ENCODE measurements at places on chromosomes 11 and 22.

GRCh38 chr11:13837286-13837685 lies 125.2 kb upstream of the SPON1 start:
- DNase-seq, result no peak

GRCh38 chr22:23138584-23139435 lies 3.0 kb downstream of the RSPH14 start:
- DNase-seq, result no peak

GRCh38 chr22:31929167-31929930 lies 15.0 kb upstream of the YWHAH start:
- DNase-seq, result no peak

DNA sequence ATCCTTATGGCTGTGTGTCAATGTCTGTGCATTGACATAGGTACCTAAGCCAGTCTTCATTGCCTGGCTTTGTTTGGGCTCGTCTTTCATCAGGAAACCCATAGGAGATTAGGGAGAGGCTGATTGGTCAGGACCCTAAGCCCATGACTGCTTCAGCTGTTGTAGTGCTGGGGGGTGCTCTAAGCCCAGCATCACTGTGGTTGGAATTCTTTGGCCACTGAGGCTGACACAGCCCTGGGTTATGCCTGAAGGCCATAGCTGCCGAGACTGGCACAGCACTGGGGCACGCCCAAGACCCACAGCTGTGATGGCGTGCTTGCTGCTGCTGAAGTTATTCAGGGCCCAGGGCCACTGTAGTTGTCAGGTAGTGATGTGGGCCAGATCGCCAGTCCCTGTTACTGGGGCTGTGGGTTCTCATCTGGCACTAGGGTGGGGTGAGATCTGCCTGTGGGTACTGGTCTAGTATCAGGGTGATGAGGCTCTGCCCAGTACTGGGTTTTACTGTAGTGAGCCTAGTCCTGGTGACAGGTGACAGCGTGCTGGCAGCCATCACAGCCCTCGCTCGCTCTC lies 4.9 kb downstream of the USP18 start:
- no peak for DNase-seq

DNA sequence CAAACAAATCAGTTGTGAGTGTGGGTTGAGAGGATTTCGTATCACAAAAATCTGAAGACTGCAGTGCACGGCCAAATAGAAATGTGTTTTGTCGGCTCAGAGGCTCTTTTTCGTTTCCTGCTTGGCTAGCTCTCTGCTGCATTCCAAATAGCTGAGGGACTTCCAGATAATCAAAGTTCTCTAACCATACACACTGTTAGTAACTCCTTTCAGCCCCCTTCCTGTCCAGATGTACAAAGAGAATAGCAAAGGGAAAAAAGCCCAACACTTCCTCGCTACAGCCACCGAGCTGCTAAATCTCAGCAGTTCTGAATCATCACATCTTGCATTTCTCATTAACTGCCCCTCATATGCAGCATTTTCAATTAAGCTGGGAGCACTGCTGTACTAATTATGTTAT lies 203.1 kb downstream of the TENM4 start:
- DNase-seq, result no peak

DNA sequence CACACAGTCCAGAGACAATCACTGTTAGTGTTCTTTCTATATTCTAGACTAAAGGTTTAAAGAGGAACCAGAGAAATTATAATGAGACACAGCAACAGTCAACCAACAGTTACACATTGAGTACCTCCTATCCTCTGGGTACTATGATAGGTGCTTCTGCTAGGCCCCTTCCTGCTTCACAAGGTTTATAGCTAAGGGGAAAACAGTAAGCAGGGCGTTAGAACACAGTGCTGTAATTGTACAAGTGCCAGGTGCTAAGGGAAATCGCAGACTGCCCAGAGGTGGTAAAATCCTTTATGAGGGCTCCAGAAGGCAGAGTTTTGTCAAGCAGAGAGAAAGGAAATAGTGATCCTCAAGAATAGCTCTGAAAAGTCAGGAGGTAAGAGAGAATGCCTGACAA lies 297.2 kb upstream of the FAT3 start:
- DNase-seq, result no peak

Data from A549 (cell line).